AG04449 (cell line): ENCODE measurements at places on chromosomes 2 and 18.

GRCh38 chr2:28269019-28269784 is 123.5 kb upstream of the FOSL2 start:
- DNase-seq: no peak

- DNase-seq: no peak
Measured at GRCh38 chr2:174142290-174142689, 106.0 kb downstream of the OLA1 start.

DNA sequence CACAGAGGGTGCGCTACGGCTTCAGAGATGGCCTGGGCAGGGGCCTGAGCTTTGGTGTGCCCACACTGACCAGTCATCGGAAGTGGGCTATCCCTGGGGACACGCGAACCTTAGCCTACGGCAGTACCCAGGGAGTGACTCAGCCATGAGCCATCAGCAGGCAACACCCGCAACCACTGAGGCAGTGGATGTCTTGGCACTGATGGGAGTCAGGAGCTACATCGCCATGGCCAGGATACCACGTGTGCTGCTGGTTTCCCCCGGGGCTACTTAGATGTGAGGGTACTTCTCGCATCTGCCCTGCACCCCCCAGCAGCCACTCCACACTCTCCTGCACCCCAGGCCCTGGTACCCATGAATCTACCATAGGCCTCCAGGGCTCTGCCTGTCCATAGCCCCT is 12.8 kb upstream of the HPCAL1 start:
- no peak for DNase-seq

DNA sequence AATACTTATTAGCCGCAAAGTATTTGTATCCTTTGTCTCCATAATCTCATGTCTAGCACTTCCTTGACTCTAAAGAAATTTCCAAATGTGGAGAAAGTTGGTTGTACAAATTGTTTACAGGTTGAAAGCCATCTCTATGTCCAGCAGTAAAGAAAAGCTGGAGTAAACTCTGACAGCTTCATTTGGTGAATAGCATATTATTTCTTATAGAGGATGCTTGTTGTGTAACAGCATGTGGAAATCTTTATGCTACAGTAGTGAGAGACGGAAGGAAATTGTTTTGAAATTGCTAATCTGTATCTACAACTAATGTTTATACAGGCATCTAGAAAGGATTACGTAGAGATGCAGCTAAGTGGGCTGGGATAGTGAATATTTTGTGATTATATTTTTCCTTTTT is 78.5 kb downstream of the UGGT1 start:
- peak; percentile 17 for DNase-seq

DNA sequence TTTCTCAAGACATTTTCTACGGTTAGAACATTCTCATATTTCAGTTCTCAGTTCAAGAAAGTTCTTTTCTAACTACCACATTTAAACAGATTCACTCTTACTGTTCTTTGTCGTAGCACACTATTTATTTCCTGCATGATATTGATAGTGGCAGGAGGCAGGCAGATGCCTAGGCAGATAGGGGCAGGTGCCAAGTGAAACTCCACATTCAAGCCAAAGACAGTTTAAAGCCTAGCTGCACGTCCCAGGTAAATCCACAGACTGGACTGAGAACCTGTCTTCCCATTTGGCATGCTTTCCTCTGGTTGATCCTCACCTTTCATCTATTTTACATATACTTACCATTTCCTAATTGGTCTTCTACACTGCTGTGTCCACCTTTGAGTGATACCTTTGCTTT is 359.3 kb downstream of the TMX3 start:
- DNase-seq: no peak
